HT-29 (cell line): ENCODE measurements at places on chromosomes 5 and 9. TPM values are rescaled to one million over a fixed set of nuclear protein-coding genes. Genes with fewer than 3 reads are reported as not detected.

The CATSPER3 gene
- total RNA-seq = not detected in 2 replicates

The NXNL2 gene
- not detected in 2 replicates for total RNA-seq

The PCDHA1 gene
- total RNA-seq = not detected in 2 replicates

- no peak for DNase-seq
Observed at GRCh38 chr9:79166005-79166404, 405.8 kb upstream of the TLE4 start.

The C5orf34 gene
- 2.5 and 3.8 TPM in 2 replicates for total RNA-seq
